ENCODE measurements at places on chromosomes 7 and 10.

GRCh38 chr10:123945325-123945920, 53.8 kb upstream of the CPXM2 start:
- DNase-seq: no peak

GRCh38 chr7:41399171-41399570, 303.7 kb downstream of the INHBA start:
- no peak for DNase-seq

DNA sequence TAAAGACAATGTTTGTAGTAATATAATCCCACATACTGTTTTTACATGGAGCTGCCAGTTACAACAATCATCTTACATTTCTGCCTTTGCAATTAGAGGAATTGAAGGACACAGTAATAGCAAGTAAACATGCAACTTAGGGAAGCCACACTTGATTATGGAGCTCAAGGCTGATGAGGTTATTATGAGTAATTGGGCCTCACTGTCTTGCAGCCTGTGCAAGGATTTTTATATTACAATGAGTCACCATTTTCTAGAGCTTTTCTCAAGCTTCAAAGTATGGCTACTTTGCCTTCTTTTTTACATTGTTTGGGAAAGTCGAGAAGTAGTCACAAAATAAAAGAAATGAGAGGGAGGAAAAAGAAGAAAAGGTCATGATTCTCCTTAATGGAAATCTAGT, 226.4 kb downstream of the KIAA1217 start:
- DNase-seq: no peak

- no peak for DNase-seq
These were observed 57.7 kb upstream of the FAM20C start for GRCh38 chr7:134561-135256.

- DNase-seq: no peak
These were observed 41.3 kb downstream of the AVL9 start for GRCh38 chr7:32536585-32536984.

GRCh38 chr7:25858525-25859411, 293.2 kb upstream of the NFE2L3 start:
- DNase-seq: no peak

DNA sequence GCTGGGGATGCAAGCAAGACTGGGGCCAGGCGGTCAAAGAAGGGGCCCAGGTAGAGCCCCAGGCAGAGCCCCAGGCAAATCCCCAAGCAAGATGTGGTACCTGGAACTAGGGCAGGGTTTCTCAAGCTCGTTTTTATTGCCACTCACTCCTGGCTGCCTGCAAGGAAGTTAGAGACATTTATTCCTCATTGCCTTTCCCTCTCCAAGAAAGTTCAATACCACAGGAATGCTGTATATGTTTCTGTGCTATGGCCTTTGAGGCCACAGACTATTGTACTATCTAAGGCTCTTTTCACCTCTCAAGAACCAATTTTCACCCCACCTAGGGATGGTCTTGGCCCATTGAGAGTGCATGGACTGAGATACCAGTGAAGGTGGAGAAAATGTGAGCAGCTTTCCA, 71.3 kb downstream of the TACC2 start:
- DNase-seq: no peak

DNA sequence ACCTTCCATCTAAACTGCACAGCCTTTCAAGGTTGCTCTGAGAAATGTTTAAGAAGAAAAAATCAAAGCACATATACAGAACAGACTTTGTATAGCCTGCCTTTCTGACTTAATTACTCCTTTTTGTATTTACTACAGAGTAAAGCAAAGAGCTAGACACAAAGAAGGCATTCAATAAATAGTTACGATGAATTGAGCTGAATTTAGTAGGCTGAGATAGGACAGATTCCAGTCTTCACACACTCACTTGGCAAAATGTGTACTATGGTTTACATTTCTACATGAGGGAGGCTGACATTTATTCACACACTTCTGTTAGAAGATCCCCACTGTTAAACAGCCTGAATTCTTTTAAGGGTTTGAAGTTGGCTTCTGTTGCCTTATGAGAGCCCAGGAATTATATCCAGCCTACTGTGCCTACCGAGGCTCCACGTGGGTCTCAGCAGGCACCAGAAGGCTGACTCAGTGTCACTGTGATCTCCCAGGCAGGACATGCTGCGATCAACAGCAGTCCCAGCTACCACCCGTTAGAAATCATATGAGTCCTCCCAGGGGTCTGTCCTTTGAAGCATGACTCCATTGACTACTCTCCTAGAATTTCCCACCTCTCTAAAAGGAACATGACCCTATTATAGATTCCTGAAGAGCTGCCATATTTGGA, 24.5 kb upstream of the SLC25A13 start:
- DNase-seq: no peak

- no peak for DNase-seq
These were observed 150.2 kb downstream of the REEP3 start for GRCh38 chr10:63671317-63671937.

DNA sequence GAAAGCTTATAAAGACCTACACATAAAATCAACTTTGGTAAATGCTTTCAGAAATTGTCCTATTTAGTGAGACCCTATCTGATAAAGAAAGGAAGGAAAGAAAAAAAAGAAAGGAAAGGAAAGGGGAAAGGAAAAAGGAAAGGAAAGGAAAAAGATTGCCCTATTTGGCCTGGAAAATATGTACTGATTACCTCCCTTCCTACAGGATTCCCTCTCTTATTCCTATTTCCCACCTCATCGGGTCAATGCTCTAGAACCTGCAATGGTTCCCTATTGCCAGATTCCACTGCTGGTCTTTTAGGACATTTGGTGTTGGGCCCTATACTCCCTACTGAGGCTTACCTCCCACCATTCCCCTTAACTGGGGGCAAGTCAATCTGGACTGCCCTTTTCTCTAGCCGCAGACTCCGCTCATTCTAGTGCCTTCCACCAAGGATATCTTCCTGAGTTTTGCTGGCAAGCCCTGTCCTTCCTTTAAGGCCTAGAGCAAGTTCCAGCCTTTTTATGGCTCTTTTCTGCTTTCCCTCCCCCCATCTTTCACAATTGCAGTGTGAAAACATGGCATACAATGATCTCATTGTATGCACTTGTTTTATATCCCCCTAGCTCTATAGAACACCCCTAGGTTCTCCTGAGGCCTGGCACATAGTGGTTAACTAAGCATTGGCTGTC, 4.4 kb downstream of the DDIT4 start:
- no peak for DNase-seq

- DNase-seq: no peak
These were observed 13.9 kb downstream of the BRAT1 start for GRCh38 chr7:2541291-2542010.

- no peak for DNase-seq
These were observed 74.0 kb downstream of the ARID5B start for GRCh38 chr10:61975391-61975932.

GRCh38 chr10:70967591-70968587, 79.5 kb upstream of the PCBD1 start:
- no peak for DNase-seq

GRCh38 chr7:31896925-31897324, 173.3 kb downstream of the PDE1C start:
- DNase-seq: no peak

GRCh38 chr10:76195654-76196390, 764.4 kb downstream of the LRMDA start:
- DNase-seq: no peak

DNA sequence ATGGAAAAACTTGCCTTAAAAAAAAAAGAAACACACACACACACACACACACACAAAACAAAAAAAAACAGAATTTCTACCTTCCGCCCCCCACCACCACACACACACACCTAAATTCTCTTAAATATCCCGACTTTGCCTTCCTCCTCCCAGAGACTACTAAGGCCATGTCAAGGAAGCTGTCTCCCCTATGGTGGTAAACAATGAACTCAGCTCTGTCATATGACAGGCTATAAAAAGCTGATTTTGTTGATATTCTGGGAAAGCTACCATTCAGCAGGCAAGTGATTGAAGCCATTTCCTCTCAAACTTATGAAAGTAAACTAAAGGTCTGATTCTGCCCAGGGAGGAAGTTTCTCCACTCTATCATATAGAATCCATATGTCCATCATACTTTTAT, 471.0 kb downstream of the GFRA1 start:
- no peak for DNase-seq

- no peak for DNase-seq
These were observed 12.6 kb upstream of the NPFFR1 start for GRCh38 chr10:70296406-70296899.

DNA sequence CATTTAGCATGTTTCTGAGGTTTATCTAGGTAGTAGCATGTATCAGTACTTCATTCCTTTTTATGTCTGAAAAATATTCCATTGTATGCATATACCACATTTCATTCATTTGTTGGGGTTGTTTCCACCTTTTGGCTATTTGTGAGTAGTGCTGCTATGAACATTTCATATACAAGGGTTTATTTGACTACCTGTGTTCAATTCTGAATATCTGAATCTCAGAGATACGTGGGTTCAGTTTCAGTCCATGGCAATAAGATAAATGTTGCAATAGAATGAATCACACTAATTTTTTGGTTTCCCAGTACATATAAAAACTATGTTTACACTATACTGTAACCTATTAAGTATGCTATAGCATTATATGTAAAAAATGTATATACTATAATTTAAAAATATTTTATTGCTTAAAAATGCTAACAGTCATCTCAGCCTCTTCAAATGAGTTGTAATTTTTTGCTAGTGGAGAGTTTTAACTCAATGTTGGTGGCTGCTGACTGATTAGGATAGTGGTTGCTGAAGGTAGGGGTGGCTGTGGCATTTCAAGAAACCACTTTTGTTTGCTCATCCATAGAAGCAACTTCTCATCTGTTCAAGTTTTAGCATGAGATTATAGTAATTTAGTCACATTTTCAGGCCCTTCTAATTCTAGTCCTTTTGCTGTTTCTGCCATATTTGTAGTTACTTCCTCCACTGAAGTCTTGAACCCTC, 13.9 kb downstream of the PLEKHA1 start:
- no peak for DNase-seq

DNA sequence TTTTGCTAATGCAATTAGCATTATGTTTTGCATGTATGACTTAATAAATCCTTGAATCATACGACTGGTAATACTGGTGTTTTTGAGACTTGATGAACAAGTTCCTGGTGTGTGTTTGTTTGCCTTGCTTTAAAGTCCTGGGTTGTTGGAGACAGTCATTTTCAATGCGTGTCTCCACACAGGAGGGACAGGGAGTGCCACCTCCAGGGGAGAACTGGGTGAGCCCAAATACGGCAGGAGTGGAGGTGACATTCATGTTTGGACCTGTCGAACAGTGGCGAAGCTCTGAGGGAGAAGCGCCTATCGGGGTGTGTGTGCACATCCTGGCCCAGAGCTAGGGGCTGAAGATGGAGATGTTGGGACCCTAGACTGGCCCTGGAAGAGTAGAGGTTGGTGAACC, 43.8 kb downstream of the DAGLB start:
- DNase-seq: no peak

DNA sequence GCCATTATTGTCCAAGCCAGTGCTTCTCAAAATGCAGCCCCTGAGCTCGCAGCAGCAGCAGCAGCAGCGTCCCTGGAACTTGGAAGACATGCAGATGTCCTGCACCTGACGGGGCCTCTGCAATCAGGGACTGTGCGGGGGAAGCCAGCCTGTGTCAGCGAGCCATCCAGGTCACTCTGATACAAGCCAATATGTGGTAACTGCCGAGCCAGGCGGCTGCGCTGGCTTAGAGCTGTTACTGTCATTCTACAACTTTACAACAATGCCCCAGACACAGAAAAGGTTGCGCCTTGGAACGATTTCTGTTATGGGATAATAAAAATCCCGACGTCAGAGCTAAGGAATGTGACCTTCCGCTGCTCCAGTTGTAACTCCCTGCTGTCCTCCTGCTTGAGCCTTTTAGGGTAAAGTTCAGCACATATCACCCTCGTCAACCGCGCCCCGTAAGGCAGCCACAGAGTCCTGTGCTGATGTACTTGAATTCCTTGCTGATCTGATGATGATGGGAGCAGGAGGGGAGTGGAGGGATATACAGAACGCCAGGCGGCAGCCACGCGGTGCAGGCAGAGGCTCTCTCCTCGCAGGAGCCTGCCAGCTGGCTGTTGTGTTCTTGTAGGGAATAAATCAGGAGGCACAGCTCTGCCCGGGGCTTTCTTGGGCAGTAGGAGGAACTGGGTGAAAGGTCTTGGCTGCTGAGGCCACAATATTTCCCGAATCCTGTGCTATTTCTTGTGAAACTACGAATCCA, 20.0 kb upstream of the CRYGN start:
- DNase-seq: no peak

- DNase-seq: no peak
These were observed 91.2 kb upstream of the SEM1 start for GRCh38 chr7:96800824-96801223.

DNA sequence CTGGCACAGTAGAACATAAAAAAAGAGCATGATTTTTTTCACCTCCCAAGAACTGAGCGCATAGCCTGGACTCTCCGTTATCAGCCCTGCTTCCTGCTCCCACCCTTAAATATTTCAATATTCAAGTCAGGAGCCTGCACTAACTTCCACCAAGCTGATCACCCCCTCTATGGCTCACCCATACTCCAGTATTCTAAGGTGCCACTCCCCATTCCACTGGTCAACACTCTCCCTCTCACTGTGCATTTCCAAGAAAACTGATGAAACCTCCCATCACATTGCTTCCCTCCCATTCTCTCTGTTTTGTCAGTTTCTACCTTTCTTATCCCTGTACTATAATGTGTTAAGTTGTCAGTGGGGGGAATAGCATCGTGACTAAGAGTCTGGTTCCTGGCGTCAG, 95.0 kb upstream of the C7orf33 start:
- DNase-seq: no peak

DNA sequence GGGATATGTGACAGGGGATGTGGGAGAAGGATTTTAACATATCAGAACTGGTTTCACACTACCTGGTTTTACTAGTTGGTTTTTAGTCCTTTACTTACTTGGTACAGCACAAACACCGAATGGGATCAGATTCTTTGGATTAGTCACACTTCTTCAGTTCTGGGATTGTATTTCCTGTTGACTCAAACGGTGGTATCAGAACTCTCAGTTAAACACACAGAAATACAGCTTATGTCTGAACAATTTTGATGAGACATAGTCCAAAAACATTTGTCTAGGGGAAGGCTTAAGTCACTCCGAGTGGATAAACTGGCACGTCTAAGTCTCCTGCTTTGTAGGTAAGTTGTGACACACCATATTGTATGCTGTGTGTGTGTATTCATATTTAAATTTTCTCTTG, 480.5 kb downstream of the PHTF2 start:
- no peak for DNase-seq

Measured in activated CD4-positive, alpha-beta T cell treated with anti-CD3 and anti-CD28 coated beads for 4 hours (primary cell).